ENCODE measurements at places on chromosomes 2 and 18.
A peak's percentile ranks its signal among the peaks of the same experiment; 100 is the strongest.

DNA sequence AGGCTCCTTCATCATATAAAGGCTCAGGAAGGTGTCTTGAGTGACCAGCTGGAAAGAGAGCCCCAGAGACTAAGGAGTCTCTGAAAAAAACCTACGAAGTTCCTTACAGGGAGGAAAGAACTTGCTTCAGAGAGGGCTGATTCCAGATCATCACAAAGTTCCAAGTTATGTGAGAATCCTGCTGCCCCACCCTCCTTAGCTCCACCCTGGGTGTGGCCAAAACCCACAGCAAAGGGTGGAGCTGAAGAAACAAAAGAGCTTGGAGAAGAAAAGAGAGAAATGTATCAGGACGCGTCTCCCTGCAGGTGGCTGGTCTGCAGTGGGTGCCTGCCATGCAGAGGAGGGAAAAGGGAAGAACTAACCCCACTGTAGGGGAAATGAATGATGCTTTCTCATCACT is 32.8 kb upstream of the ZNF396 start:
- DNase-seq, result no peak

GRCh38 chr18:74217476-74218143 is 69.3 kb downstream of the TIMM21 start:
- no peak for DNase-seq

- DNase-seq, result no peak
Measured at GRCh38 chr18:11909591-11910026, 1.5 kb upstream of the MPPE1 start.

- DNase-seq, result no peak
Measured at GRCh38 chr2:235977445-235977844, 190.7 kb downstream of the GBX2 start.

GRCh38 chr2:241659150-241659739 is 21.8 kb downstream of the ATG4B start:
- peak; percentile 50 for DNase-seq

DNA sequence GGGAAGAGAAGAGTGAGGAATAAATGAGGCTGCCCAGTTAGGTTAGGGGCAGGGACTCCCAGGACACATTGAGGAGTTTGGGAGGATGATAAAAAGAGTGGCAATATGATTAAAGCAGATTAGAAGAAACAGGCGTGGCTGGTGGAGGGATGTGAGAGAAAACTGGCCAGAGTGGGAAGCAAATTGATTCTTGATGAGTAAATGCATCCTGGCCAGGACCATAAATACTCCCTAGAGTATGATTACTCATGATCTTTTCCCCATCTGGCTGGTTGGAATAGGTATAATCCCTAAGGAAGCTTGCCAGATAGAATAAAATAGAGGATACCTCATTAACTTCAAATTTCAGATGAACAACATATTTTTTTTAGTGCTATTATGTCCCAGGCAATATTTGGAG is 21.5 kb upstream of the DAW1 start:
- peak; percentile 16 for DNase-seq

Measured in urothelium cell line (cell line).